Stimulated activated CD8-positive, alpha-beta memory T cell treated with anti-CD3 and anti-CD28 coated beads, Interleukin-12 subunit alpha, Interleukin-12 subunit beta, amount 100 ng/mL, for 1 hour (primary cell): ENCODE measurements at places on chromosomes 1 and 21.

DNA sequence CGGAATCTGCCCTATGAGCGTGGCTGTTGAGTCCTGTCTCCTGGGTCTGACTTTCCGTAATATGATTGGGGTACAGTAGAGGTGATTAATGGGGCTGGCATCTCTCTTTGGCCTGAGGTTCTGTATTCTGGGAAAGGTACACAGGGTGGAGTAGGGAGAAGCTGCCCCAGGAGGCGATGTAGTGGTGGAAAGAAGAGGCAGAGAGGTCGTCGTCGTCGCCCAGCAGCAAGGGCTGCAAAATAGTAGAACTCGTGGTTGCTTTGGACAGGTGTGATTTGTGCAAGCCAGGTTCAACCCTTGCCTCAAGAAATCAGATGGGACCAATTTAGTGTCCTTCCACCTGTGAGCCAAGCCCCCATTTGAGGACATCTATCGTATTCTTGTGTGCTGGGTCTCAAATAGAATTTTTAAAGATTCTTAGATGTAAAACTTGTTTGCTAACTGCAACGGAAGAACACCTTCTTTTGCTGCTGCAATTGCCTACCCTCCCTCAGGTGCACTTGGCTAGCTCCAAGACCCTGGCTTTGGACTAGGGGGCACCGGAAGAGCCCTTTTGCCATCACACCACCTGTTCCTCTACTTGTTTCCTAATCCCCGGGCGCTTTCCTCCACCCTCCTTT is 1.3 kb upstream of the HMGN2 start:
- no peak for DNase-seq

GRCh38 chr1:62484824-62485468 is 48.1 kb downstream of the USP1 start:
- no peak for DNase-seq

- DNase-seq, result no peak
Observed at GRCh38 chr21:39611551-39612190, 1.1 kb upstream of the B3GALT5 start.

- DNase-seq, result no peak
Observed at GRCh38 chr1:33195556-33195955, 13.7 kb upstream of the TRIM62 start.

DNA sequence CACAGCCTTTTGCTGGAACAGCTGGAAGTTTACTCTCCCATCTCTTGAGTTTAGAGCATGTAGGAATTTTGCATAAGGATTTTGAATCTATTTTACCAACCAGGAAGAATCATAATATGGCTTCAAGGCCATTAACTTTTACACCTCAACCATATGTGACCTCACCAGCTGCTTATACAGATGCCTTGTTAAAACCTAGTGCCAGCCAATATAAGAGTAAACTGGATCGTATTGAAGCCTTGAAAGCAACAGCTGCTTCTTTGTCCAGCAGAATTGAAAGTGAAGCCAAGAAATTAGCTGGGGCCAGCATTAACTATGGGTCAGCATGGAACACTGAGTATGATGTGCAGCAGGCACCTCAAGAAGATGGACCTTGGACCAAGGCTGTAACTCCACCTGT is 65.4 kb downstream of the CEP350 start:
- no peak for DNase-seq

GRCh38 chr1:210455840-210456603 is 127.3 kb downstream of the HHAT start:
- no peak for DNase-seq
